ENCODE measurements at places on chromosomes 2 and 18.

GRCh38 chr2:170813611-170814532, 2.8 kb upstream of the GAD1 start:
- DNase-seq: no peak

DNA sequence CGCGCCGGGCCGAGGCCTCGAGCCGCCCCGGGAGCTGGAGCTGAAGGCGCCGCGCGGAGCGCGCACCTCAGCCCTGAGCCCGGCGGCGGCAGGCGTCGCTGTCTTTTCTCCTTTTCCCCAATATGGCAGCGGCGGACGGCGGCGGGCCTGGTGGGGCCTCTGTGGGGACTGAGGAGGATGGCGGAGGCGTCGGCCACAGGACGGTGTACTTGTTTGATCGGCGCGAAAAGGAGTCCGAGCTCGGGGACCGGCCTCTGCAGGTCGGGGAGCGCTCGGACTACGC, 369 bp downstream of the SMCHD1 start:
- DNase-seq: peak; percentile 75

DNA sequence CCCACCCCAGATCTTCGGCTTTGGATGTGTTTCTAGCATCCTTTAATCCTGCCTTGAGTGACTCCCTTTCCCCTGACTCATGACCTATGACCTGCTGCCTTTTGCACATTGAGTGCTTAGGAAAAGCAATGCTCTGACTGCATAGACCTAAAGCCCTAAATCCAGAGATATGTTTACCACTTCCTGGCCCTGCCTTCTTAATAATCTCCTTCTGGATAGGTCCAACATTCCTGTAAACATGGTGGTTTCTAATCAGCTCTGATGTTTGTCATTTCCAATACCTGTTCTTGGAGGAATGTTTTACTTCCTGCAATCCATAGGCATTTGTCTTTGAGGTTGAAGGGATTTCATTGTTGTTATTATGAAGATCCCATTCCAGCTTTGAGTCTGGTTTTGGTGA, 2.3 kb downstream of the SLC3A1 start:
- DNase-seq: no peak

- DNase-seq: no peak
These were observed 284.2 kb upstream of the TANK start for GRCh38 chr2:160876029-160876428.

DNA sequence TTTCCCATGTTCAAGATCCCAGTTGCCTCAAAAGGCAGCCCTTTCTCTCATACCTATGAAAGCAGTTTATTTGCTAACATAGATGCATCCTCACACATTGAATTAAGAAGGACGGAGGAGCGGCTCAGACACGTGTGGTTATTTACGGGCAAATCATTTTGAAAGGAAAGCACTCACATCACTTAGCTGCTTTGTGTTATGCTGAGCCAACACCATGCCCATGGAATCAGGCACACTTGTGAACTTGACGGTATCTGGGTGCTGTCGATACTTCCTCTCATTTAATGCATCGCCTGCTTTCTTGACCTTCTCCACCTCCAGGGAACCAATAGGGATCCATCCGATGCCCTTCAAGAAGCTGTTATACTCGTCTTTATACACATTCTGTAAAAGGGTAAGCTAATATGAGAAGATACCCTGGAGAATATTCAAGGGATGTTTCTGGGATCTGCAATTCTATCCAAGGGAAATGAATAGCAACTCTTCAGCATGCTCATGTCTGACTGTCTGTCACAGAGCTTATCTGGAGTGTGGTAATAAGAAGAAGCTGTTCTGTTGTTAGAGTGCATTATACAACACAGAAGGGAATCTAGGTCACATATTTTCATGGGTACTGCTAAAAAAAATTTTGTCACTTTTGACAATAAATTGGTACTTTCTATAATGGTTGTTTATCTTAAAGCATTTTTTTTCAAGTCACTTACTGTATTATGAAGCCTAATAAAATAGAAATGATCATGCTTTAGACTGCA, 63.3 kb downstream of the NEB start:
- no peak for DNase-seq

All from lower lobe of right lung (tissue), 2 donors.